Left kidney (tissue), 8 donors: ENCODE measurements at places on chromosomes 1 and 21. TPM values are rescaled to one million over a fixed set of nuclear protein-coding genes. Genes with fewer than 3 reads are reported as not detected.

GRCh38 chr1:201570181-201570885 is 31.4 kb downstream of the NAV1 start:
- no peak for DNase-seq

DNA sequence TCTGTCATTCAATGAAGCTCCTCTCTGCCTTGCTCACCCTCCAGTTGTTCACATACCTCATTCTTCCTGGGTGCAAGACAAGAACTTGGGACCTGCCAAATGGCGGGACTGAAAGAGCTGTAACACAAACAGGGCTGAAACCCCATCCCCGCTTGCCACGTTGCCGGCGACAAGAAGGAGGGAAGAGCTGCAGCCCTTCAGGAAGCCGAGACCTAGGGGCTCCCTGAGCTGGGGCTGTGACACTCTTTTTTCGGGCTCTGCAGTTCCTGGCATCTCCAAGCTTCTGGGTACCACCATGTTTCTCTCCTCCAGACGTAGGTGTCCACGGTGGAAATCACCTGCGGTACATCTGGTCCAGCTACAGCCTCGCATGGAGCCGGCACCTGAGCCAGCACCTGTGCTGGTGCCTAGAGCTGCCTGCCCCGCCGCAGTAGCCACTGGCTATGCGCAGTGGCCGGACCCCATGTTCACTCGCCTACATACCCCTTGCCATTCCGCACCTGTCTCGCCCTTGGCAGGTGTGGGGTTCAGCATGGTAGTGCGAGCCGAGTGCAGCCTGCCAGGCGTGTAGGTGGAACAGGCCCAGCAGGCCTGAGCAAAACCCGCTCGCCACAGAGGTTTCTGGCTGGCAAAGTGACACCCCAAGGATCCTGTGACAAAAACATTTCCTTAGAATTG is 367.0 kb upstream of the NEGR1 start:
- DNase-seq: no peak

DNA sequence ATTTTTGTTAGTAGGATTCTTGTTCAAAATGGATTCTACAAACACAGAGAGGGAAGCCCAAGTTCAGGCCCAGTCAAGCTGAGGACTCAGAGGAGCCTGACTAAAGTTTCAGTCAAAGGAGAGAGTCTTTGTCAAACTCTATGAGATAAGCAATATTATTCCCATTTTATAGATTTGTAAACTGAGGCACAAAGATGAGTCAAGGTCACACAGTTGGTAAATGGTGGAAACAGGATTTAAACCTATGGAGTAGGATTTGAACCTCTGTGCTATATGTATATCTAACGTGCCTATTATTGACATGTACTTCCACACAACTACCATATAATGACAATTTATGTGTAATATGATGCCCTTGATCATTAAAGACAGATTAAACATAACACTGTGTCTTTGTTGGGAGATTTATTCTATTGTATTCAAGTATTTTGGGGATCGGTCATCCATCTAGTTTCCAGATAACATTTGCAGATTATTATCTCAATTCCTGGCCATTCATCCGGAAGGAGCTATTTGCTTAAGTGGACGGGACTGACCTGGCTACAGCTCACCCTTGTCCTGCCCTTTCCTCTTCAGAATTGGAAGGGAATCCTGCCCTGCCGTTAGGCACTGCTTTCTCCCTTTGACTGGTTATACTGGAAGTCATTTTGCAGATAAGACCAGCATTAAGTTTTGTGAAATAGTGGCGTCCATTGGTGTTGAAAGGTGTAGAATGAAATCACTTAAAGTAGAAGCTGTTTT is 86.1 kb upstream of the LMO4 start:
- DNase-seq: no peak

OR2T35 gene
- polyA plus RNA-seq: not detected

DNA sequence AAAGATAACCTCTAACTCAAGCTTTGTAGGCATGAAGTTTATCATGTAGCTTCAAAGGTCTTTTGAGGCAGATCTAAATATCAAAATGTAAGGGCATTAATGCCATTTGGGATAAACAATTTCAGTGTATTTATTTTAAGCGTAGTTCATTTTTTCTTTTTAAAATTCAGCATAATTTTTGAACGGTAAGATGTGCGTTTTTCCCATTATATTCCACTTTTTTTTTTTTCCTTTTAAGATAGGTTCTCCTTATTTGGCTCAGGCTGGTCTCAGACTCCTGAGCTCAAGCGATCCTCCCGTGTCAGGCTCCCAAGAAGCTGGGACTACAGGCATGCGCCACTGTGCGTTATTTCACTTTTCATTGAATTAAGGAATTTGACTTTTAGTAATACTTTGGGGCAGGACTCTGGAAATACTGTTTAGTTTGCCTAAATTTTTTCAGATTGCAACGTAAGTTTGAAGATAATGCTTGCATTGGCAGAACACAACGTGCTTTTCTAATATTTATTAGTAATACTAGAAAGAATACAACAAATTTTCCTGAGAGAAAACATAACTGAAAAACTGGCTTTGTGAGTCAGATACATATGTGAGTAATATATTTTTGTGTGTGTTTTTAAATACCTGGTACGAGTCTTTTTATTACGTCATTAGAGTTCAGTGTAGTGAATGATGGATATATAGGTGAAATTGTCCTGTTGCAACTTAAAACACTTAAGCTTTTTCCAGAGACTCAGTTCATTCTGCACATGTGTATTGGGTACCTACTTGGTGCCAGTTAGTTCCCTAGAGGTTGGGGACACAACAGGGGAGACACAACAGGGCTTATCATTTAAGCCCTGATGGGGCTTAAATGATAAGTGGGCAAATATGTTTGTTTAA is 2.2 kb downstream of the RALGPS2 start:
- DNase-seq: no peak

DNA sequence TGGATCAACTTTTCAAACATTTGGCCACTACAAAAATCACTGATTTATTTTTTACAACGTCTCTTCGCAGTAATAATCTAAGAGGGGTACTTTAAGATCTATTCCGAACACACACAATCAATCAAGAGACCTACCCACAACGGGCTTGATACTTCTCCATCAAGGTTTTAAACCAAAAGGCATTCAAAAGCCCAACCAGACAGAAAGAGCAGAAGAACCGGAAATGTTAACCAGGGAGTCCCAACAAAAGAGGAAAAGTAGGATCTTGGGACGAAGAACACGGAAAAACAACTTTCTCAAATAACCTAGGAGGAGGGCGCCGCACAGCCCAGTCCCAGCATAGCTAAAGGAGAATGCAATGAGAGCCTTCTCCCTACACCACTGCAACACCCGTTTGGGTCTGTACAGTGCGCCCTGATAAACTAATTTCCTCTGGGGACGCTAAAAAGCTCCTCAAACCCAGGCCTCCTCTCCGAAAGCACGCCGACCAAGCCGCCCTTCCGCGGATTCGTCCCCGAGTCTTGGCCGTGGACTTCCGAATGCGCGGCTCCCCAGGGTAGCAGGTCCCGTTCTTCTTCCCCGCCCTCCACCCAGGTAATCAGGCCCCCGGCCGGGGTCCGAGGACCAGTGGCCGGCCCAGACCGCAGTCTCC is 623 bp downstream of the RPL22 start:
- no peak for DNase-seq

SLC45A1 gene
- polyA plus RNA-seq: 2.8 TPM

- no peak for DNase-seq
These were observed 7.8 kb upstream of the LAD1 start for GRCh38 chr1:201406831-201407406.
